Stimulated activated CD8-positive, alpha-beta memory T cell treated with anti-CD3 and anti-CD28 coated beads, Interleukin-4, amount 100 ng/mL, for 1 hour (primary cell): ENCODE measurements at places on chromosomes 4 and X.

DNA sequence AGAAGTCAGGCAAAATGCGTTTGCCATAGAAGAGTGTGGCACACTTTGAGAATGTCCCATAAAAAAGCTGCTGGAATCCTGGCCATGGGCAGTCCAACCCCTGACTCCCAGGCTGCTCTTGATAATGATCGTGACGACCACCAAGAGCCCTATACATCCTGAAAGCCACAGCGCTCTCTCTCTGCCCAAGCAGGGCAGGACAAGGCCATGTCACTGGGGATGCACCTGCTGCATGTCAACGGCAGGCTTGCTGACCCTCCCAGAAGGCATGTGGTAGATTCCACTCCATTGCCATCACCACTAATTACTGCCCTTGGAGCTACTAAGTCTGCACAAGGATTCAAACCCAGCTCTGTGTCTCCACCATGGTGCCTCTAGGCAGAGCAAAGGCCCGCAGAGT is 144.5 kb downstream of the EVC2 start:
- no peak for DNase-seq

- no peak for DNase-seq
These were observed 15.0 kb downstream of the ABLIM2 start for GRCh38 chr4:8143392-8144140.

- DNase-seq = no peak
These were observed 100.4 kb downstream of the SLIT2 start for GRCh38 chr4:20352163-20352431.

- peak; percentile 3 for DNase-seq
These were observed 52.8 kb downstream of the GPRIN3 start for GRCh38 chr4:89254847-89255246.

DNA sequence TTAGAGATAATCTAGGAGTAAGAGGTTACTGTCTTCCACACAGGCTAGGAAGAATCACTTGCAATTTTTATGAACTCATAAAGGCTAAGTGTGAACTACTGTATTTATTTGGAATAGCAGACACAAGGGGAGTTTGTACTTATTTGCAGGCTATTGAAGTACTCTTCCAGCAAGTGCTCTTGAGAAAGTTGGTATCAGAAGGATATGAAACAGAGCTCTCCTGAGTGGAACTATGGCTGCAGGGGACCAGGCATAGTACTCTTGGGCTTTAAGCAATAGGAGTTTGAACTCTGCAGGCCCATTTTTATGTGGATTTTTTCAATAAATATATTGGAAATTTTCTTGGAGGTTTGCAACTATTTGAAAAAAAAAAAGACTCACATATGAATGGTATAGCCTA is 756.3 kb upstream of the ATOH1 start:
- no peak for DNase-seq

- no peak for DNase-seq
These were observed 8.3 kb downstream of the BMP3 start for GRCh38 chr4:81038636-81039350.

- DNase-seq = no peak
These were observed 4.0 kb upstream of the PDGFRA start for GRCh38 chr4:54224996-54225597.

GRCh38 chrX:119871245-119871598 is 311 bp downstream of the RNF113A start:
- no peak for DNase-seq

DNA sequence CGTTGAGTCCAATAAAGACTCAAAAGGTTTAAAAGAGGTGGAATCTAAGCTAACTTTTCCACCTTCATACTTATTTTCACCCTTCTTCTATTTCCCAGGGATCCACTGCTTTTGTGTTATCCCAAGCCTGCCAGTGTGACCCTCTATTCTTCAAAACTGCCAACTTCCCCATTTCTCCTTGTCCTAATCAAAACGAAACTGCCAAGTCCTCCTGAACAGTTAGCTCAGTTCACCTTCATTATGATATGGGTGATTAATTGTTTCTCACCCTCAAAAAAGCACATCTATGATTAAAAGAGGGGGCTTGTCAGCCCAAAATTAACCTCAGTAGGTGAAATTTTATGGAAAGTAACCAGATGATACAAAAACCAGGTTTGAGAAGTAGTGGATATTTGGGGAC is 108.4 kb downstream of the GUCY2F start:
- no peak for DNase-seq

GRCh38 chrX:65576160-65576559 is 41.6 kb upstream of the LAS1L start:
- DNase-seq = no peak
